ENCODE measurements at places on chromosomes 5 and 9.

- DNase-seq: no peak
Observed at GRCh38 chr5:68384936-68385594, 169.5 kb downstream of the PIK3R1 start.

GRCh38 chr5:147935032-147935431 lies 28.7 kb upstream of the C5orf46 start:
- DNase-seq: no peak

DNA sequence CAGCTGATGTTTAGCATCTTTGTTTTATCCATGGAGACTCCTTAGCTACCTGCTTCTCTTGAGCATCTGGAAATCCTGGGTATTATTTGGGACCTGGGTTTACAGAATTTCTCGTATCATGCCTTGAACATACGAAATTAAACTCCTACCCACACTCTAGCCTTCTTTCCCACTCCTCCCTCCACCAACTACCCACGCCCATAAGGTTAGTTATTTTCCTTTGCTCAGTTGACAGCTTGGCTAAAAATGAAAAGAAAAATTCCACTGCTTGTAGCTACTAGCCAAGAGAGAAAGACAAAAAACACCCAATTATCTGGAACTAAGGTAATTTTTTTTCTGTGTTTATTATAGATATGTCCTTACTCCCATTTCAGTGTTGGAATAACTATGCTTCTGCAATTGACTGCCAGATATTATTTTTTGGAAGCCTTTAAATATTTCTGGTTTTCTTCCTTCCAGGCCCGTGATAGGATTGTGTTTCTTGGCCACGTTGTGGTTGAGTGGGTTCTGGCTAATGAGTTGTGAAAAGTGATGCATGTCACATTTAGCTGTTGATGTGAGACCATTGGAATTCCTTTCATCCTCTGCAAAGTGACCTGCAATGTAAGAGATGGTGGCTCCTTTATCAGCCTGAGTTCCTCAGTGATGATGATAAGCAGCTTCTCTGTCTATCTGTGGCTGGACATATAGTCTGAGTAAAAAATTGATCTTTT lies 308.1 kb downstream of the LRRC70 start:
- DNase-seq: no peak

DNA sequence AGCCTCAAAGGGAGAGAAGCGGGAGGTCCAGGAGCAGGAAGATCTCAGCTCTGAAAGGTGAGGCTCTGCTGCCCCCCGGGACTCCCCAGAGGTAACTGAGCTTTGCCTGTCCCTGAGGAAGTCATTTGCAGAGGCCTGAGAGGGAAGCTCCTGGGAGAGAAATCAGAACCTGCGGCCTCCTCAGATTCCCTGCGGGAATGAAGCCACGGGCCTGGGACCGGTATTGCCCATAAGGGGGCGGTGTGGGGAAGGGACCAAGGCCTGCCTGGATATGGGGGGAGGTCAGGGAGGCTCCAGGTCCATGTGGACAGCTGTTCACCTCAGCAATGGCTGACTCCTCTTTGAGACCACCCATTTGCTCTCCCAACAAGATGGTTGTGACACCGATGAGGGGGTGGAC lies 1.3 kb downstream of the SPATA31E1 start:
- no peak for DNase-seq

- DNase-seq: no peak
Observed at GRCh38 chr9:14849851-14850250, 60.4 kb downstream of the FREM1 start.

Measured in cortex of kidney (tissue), 1 donor.